ENCODE measurements at places on chromosomes 11 and 22. TPM values are rescaled to one million over a fixed set of nuclear protein-coding genes. Genes with fewer than 3 reads are reported as not detected.

DNA sequence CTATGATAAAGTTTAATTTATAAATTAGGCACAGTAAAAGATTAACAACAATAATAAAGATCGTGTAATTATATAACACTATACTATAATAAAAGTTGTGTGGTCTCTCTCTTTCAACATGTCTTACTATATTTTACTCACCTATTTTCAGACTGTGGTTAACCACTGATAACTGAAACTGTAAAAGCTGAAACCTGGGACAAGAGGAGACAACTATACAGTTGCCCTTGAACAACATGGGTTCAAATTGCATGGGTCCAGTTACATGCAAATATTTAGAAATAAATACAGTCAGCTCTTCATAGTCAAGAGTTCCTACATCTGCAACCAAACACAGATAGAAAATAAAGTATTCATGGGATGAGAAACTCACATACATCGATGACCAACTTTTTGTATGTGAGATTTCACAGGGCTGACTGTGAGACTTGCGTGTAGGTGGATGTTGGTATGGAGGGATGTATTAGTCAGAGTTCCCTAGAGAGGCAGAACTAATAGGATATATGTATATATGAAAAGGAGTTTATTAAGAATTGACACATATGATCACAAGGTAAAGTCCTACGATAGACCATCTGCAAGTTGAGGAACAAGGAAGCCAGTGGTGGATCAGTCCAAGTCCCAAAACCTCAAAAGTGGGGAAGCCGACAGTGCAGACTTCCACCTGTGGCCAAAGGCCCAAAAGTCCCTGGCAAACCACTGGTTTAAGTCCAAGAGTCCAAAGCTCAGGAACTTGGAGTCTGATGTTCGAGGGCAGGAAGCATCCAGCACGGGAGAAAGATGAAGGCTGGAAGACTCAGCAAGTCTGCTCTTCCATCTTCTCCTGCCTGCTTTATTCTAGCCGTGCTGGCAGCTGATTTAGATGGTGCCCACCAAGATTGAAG lies 359.5 kb downstream of the INSC start:
- no peak overlapping the region for H3K4me3 ChIP-seq
- H3K27me3 ChIP-seq, result no peaks in the 10 kb centered on the region
- no peak for DNase-seq
- no peaks in the 10 kb centered on the region for H3K4me1 ChIP-seq
- H3K36me3 ChIP-seq, result no peaks in the 10 kb centered on the region

The GLYATL2 gene
- total RNA-seq, result 1.7 TPM

- no peaks in the 10 kb centered on the region for H3K27me3 ChIP-seq
- no peak overlapping the region for H3K27ac ChIP-seq
- no peak for DNase-seq
- no peaks in the 10 kb centered on the region for H3K4me1 ChIP-seq
These were observed 82.7 kb downstream of the TP53I11 start for GRCh38 chr11:44868021-44868420.

- peaks cover 23% of the 10 kb centered on the region for H3K4me1 ChIP-seq
- H3K36me3 ChIP-seq, result no peaks in the 10 kb centered on the region
- no peak overlapping the region for H3K4me3 ChIP-seq
- H3K27me3 ChIP-seq, result no peaks in the 10 kb centered on the region
- DNase-seq, result no peak
- H3K27ac ChIP-seq, result peak overlapping the region; percentile 33
These were observed 8.9 kb downstream of the MYH9 start for GRCh38 chr22:36378869-36379217.

The CELSR1 gene
- 2.3 TPM for total RNA-seq

GRCh38 chr11:102603576-102603975 lies 21.6 kb downstream of the MMP20 start:
- no peaks in the 10 kb centered on the region for H3K36me3 ChIP-seq
- H3K4me3 ChIP-seq, result no peak overlapping the region
- H3K27ac ChIP-seq, result no peak overlapping the region
